ENCODE measurements at places on chromosomes 3 and 15.

- no peak for DNase-seq
Observed at GRCh38 chr15:77295446-77295845, 124.5 kb downstream of the PEAK1 start.

GRCh38 chr3:15360788-15361493 is 28.6 kb upstream of the SH3BP5 start:
- no peak for DNase-seq

DNA sequence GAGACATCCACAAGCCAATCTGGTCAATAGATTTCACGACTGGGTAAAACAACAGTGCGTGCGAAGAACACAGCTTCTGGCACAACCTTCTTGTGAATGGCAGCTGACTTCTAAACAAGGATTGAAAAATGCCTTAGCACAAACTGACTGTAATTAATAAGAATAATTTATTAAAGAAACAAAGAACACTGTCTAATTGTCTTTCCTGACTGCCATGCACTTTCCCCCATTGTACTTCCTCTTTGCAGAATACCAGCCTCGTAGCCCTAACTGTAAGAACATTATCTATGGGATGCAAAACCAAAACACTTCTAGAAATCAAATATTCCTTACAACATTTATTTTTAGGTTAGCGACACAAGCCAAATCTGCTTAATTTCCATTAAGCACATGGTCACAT is 6.5 kb downstream of the FOXP1 start:
- no peak for DNase-seq

DNA sequence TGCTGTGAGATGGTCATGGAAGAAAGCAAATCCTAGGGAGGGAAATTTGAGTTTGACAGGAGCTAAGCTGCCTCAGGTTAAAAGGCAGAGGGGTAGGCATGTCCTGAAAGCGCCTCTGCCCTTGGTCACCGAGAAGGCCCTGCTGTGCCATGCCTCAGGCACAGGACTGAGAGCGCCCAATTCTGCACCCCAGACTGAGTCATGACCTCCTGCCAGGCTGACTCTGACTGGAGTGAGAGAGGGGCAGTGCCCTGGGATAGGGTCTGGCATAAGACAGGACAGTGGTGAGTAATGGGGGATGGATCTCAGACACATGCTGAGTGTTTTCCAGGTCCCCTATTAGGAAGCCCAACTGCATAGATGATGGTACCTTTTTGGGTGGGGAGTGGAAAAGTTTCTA is 44.4 kb downstream of the EPHB1 start:
- no peak for DNase-seq

GRCh38 chr3:133937756-133938601 is 42.3 kb upstream of the RAB6B start:
- no peak for DNase-seq

DNA sequence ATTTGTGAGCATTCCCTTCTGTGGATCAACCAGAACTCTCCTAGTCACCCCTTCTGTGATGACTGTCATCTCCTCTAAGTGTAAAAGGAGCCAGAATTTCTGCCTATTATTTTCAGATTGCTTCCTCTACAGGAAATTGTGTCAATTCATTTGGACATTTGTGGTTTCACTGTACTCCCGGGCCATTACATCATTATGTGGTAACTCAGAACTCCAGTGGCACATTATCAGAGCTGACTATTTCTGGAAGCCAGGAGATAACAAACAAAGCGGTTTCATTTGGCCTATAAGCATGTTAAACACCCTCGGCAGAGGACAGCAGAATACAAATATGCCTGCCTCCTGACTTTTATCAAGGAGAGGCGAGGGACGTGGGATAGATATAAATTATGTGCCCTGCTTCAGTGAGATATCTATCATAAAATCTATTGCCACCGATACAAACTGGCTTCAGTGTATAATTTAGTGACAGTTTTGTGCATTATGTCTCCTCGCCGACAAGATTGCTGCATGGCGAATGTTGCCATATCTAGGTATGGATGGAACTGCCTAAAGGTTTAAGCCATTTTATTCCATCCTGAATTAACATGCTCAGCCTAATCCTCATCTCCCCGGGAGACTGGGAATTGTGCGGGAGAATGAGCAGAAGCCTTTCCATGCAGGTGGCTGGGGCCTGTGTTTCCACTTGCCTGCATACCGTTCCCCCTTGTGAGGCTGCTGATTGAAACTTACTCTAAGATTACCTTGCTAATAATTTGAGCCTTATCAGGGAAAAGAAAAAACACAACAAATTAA is 193.4 kb upstream of the SEMA6D start:
- DNase-seq = no peak

DNA sequence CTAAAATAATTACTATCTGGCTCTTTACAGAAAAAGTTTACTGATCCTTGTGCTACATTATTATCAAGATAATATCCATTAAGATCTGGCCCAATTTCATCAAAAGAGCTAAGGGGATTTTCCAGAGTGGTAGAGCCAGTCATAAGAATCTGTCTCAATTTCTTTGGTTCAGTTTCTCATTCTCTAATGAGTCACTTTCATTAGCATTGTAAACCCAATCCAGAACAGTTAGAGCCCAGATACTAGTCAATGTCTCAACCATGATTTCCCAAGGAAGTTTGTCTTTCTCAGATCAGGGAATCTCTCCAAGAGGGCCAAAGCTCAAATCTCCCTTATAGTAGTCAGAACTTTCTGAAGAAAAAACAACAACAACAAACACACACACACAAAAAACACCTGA is 131.1 kb upstream of the PPP2R3A start:
- no peak for DNase-seq

DNA sequence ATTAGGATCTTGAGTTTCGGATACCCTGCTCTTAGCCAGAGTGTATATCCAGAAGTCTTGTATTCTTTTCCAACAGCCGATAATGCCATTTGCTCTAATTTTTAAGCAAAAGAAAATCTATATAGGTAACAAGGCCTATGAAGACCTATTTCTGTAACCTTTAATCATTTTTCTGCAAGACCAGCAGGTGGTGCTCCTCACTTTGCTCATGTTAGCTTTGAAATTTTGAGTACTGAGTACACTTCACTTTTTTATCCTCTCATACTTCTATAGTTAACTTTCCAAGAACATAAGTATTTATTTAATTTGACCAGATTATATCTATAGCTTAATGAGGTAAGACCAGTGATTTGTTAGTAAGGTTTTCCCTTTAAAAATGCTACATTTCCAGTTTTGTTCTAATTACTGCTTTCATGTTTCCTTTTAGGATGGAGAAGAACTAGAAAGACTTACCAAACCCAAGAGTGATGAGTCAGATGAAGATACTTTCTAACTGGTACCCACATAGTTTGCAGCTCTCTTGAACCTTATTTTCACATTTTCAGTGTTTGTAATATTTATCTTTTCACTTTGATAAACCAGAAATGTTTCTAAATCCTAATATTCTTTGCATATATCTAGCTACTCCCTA is 20.5 kb downstream of the SLC35A5 start:
- peak; percentile 1 for DNase-seq

GRCh38 chr15:70480196-70480856 is 283.0 kb downstream of the UACA start:
- no peak for DNase-seq

All from NCI-H1092 (cell line).